ENCODE measurements at places on chromosomes 4 and X.

- no peak for DNase-seq
Measured at GRCh38 chr4:20391198-20391597, 139.5 kb downstream of the SLIT2 start.

GRCh38 chr4:113901994-113902787 is 77.3 kb downstream of the ARSJ start:
- peak; percentile 80 for DNase-seq

DNA sequence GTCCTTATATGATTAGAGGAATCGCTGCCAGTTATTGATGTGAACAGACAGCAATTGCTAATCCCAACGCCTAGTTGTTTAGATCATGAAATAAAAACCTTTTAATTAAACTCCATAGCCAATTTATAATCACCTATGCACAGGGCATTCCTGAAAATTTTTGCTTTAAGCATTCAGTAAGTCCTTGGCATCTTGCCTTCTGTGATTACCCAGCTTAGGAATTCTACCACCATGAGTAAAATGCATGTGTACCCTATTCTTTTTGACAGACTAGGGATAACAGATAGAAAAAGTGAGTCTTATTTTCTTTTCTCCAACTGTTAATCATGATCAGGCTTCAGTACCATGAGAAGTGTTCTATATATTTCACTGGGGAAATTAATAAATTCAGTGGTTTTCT is 995.3 kb upstream of the GRIA3 start:
- no peak for DNase-seq

DNA sequence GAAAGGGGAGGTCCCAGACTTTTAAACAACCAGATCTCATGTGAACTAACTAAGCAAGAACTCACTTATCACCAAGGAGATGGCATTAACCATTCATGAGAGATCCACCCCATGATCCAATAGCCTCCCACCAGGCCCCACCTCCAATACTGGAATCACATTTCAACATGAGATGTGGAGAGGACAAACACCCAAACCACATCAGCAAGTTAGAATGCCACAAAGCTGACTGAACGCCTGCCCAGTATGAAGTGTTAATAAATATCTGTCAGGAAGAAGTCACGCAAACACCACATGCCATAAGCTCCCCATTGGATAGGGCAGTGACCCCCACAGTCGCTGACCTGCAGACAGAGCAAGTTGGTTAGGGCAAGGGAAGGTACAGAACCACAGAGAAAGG is 14.3 kb downstream of the SLC10A6 start:
- DNase-seq, result no peak

- no peak for DNase-seq
Measured at GRCh38 chr4:25797136-25797535, 65.7 kb downstream of the SEL1L3 start.

- no peak for DNase-seq
Measured at GRCh38 chrX:93259029-93259428, 414.3 kb downstream of the NAP1L3 start.

DNA sequence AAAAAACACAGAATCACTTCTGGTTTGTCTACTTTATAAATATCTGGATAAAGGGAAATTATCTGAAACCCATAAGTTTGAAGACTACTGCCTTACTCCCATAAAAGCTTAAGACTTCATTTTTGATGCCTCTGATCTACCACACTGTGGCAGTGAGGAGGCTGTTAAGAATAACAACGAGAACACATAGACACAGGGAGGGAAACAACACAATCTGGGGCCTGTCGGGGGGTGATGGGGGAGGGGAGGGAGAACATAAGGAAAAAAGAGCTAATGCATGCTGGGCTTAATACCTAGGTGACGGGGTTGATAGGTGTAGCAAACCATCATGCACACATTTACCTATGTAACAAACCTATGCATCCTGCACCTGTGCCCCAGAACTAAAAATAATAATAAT is 573.7 kb downstream of the GBA3 start:
- no peak for DNase-seq

DNA sequence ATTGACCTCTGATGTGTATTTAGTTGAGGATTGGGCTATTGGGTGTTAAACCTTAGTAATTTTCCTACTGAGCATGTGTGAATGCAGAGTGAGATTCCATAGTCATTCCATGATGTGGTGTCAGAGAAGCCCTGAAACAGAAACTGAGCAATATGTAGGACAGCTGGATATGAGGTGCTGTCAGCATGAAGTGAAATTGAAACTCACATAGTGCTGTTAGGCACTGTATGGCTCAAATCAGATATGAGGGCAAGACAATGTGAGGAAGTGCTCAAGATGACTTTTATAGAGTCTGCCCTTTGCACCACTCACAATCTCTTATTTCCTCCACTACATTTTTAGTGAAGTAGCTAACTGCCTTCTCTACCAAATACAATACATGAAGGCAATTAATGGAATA is 188.3 kb downstream of the SH3BGRL start:
- no peak for DNase-seq

DNA sequence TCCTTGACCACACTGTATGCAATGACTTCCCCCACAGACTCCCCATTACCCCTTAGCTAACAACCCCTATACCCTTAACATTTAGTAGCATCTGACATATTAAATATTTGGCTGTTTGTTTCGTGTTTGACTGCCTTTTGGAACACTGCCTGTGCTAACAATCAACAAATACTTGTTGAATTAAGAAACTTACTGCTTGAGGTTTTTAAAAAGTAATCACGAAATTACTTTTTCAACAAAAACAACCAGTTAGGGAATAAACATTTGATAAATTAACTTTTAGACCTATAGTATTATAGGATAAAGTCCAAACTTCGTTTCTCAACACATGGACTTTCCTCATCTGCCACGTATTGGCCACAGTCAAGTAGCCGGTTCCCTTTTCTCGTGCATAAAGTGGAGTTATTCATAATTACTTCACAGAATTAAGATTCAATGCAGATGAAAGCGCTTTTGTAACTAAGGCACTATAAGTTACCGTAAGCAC is 555 bp upstream of the ELMOD2 start:
- no peak for DNase-seq

GRCh38 chr4:173009129-173009823 is 159.3 kb upstream of the GALNT7 start:
- no peak for DNase-seq

- DNase-seq, result no peak
Measured at GRCh38 chrX:49762175-49762720, 66.5 kb upstream of the PAGE1 start.

GRCh38 chrX:23993012-23993633 is 33.9 kb downstream of the KLHL15 start:
- no peak for DNase-seq

- DNase-seq, result no peak
Measured at GRCh38 chr4:74473155-74473811, 28.3 kb downstream of the AREG start.

- no peak for DNase-seq
Measured at GRCh38 chrX:17632942-17633341, 104.4 kb upstream of the SCML1 start.

DNA sequence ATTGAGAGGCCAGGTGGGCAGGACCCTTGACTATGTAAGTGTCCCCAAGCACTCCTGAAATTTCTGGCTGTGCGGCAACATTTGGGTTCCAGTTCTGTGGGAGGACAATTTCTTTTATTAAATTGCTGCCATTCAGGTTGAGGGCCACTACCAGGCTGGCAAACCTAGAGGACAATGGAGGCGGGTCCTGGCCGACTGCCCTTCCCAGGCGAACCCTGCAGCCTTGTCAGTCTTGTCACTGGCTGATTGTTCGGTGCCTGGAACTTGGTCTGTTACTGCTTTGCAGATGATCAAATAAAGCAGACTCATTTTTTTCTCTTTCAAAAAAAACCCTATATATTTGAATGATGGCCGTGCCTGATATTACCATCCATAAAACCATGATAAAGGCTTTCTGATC is 6.6 kb upstream of the TMEM128 start:
- no peak for DNase-seq

GRCh38 chrX:102832661-102833060 is 104.4 kb upstream of the RAB40AL start:
- DNase-seq, result no peak

GRCh38 chr4:101304916-101305315 is 42.4 kb downstream of the PPP3CA start:
- DNase-seq, result no peak

DNA sequence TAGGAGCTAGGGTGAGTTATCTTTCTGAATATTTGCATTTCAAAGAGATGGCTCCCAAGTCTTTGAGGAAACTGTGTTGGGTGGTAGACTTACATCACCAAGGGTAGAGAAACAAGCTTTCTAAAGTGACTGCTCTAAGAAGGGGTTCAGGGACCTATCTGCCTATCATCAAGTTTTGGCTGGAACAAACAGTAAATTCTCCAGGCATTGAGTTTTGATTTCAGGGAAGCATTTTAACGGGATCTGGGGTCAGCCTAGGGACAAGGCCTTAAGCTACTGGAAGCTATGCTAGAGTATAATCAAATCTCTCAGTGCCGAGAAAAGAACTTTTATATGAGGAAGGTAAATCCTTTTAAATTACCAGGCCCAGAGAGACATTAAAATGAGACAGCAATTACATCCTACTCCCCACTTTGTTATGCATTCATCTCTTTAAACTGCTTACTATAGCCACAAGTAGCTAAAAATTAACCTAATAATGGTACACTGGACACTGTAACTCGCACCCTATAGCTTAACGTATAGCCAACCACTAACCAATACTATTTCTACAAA is 2.0 kb upstream of the NUDT9 start:
- no peak for DNase-seq

DNA sequence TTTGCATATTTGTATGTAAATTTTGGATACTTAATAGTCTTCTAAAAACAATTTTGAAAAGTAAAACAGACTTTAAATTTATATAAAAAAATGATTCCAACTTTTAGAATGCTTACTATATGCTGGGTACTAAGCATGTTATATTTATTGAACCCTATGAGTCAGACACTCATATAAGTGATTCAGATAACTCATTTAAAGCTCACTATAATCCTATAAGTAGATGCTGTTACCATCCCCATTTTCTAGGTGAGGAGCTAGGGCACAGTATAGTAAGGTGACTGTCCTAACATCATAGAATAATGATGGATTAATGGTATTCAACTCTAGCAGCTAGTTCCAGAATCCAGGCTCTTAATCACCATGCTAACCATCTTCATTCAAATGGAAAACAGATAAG is 877.0 kb upstream of the GRID2 start:
- no peak for DNase-seq

GRCh38 chr4:181498148-181498547 is 745.1 kb upstream of the TENM3 start:
- no peak for DNase-seq

GRCh38 chrX:135985157-135985972 is at the start of gene SLC9A6:
SLC9A6 (plus strand) TSS chrX:135985435; CDS start chrX:135985659, 224 bp downstream.
- DNase-seq, result peak; percentile 71

GRCh38 chr4:177339477-177340374 is 30.1 kb downstream of the NEIL3 start:
- no peak for DNase-seq

GRCh38 chrX:3639236-3639635 is 74.2 kb downstream of the PRKX start:
- no peak for DNase-seq

GRCh38 chrX:49309401-49309981 is 6.0 kb downstream of the GAGE10 start:
- peak; percentile 35 for DNase-seq

GRCh38 chr4:6942238-6942800 is 32.7 kb downstream of the TBC1D14 start:
- peak; percentile 26 for DNase-seq

GRCh38 chrX:44621078-44621477 is 78.4 kb upstream of the FUNDC1 start:
- no peak for DNase-seq

- no peak for DNase-seq
Measured at GRCh38 chrX:13936521-13937225, 93.0 kb downstream of the GEMIN8 start.

DNA sequence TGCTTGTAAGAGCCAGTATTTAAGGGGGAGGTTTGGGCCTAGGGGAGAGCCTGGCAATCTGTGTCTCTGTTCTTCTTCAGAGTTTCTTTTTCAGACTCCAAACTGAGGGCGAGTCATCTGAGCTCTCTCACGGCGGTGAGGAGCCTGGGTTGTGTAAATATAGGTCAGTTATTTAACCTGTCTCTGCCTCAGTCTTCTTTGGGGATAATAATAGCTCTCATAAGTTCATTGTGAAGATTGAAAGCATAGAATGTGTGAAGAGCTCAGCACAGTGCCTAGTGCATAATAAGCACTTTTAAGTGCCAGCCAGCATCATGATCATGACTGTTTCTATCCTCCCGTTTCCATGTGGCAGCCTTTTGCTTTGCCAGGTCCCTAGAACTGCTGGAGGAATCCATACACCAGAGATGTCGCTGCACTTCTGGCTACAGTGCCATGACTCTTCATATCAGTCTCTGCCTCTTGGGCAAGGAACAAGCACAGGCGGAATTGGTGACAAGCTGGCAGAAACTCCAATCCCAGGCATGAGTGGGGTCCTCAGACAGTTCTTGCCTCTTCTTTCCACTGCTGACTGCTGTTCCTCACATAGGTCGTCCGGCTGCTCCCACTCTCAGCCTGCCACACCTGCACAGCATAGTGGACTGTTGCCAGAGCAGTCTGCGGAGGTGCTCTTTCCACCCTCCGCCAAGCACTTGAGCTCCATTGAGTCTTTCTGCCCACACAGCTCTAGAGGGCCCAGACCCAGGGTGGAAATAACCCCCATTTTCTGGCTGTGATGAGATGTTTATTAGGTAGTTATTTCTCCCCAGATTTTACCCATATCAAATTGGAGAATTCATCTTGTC is 103.7 kb upstream of the MAML3 start:
- no peak for DNase-seq

GRCh38 chr4:24887881-24888430 is 24.9 kb downstream of the CCDC149 start:
- no peak for DNase-seq

DNA sequence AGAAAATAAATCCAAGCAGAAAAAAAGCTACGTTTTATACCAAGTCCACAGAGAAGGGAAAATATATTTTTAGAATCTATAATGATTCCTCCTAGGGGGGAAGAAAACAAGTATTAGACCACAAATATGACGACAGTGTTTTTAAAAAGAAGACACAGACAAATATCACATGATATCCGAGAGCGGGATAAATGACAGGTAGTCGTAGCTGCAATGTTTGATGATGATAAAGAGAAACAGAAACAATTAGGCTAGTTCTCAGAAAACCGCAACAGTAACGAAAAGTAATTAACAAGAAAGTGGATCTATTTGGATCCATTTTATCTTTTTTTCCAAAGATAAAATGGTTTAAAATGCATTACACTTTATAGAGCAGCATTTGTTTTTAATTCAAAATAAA is 918 bp downstream of the HAUS3 start:
- no peak for DNase-seq

- peak; percentile 23 for DNase-seq
Measured at GRCh38 chrX:130179579-130180215, 7.9 kb downstream of the RAB33A start.

DNA sequence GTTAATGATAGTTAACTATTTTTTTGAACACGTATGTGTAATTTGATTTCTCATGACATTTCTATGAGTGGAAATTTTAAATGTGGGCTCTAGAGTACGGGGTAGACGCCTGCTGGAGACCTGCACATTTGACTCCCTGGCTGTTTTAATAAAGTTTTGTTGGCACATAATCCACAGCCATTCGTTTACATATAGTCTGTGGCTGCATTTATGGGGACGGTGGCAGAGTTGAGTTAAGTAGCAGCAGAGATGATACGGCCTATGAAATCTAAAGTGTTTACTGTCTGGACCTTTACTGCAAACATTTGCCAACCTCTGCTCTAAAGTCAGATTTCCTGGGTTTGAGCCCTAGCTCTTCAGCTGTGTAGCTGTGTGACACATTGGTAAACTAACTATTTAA is 118.8 kb downstream of the CHRNA9 start:
- DNase-seq, result no peak

Data from CD8-positive, alpha-beta T cell (primary cell).